ENCODE measurements at places on chromosomes 12 and 14.

GRCh38 chr14:95910628-95911027 lies 34.0 kb downstream of the TUNAR start:
- no peak for DNase-seq

GRCh38 chr12:113463746-113464451 lies 7.8 kb downstream of the LHX5 start:
- DNase-seq = no peak

DNA sequence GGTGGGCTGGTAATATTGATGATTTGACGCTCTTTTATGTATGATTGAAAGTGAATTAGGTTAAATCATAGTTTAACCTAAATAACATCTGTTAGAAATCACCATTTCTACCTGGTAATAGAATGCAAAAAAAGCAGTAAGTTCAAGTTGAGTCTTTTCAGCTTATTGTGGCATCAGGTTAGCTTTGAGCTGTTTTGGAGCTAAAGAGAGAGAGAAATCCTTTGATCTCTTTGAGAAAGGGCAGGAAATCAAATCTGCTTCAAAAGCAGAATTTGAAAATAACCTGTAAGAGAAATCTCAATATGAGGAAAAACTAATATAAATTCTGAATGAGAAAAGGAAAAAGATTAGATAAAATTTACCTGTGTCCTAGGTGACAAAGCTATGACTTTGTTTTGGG lies 62.2 kb downstream of the CKB start:
- DNase-seq = no peak

DNA sequence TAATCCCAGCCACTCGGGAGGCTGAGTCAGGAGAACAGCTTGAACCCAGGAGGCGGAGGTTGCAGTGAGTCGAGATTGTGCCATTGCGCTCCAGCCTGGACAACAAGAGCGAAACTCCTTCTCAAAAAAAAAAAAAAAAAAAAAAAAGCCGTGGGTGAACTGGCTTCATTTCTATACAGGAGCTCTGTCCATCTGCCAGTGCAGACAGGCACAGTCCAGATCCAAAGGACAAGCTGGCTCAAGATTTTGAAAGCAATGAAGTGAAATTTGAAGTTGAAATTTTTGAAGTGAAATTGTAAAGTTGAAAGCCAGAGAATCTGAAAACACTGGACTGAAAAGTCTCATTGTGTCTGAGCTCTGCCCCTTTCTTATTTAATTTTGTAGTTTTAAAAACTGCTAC lies 134.7 kb downstream of the CALM1 start:
- DNase-seq = no peak

GRCh38 chr12:94590428-94590827 lies 59.9 kb downstream of the TMCC3 start:
- no peak for DNase-seq

GRCh38 chr14:68958553-68958952 lies 20.5 kb downstream of the ACTN1 start:
- no peak for DNase-seq

DNA sequence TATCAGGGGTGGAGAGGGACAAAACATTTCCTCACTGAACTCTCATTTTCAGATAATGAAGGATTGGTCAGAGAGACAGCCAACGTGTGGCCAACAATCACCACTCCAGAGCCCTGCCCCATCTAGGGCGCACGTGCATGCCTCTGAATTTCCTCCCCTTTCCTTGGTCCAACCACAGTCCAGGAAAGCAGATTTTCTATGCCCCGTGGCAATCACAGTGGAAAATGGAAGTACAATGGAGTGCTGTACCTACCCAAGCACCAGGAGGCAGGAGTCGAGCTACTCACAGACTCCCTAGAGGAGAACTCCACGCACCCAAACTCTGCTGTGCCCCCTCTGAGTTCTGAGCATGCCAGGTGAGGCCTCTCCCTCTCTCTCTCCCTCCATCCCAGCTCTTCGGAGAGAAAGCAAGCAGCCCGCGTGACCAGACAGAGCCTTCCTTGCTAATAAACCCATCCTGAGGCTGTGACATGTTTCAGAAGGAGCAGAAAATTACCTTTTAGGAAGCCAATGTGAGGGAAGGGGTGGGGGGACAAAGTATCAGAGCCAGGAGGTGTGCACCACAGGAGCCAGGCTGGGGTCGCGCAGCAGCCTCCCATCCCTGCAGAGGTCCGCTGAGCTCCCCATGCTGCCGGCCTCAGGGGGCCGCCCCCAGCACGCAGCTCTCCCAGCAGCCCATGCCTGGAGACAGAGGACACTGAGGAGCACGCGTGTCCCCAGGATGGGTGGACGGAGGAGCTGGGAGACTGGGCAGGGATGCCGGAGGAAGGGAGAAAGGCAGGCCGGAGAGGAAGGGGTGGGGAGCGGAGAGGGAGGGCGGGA lies 73.4 kb downstream of the PITPNM2 start:
- no peak for DNase-seq

GRCh38 chr14:37643701-37644100 lies 48.3 kb downstream of the TTC6 start:
- DNase-seq = no peak

DNA sequence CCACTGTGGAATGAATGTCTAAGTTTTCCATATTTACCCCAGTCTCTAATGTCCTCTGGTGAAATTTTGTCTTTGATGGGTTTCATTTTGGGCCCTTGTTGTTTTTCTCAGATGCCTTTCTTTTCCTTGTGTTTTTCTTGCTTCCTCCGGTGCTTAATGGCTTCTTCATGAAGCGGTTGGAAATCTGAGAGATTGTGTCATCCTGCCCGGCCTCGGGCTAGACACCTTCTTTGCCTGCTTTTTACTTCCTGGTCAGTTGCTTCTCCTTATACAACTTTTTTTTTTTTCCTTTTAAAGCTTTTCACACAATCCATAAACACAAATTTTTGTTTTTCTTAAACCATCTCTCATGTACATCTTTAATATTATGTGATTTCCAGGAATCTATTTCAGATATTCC lies 7.1 kb downstream of the ETV6 start:
- DNase-seq = no peak

DNA sequence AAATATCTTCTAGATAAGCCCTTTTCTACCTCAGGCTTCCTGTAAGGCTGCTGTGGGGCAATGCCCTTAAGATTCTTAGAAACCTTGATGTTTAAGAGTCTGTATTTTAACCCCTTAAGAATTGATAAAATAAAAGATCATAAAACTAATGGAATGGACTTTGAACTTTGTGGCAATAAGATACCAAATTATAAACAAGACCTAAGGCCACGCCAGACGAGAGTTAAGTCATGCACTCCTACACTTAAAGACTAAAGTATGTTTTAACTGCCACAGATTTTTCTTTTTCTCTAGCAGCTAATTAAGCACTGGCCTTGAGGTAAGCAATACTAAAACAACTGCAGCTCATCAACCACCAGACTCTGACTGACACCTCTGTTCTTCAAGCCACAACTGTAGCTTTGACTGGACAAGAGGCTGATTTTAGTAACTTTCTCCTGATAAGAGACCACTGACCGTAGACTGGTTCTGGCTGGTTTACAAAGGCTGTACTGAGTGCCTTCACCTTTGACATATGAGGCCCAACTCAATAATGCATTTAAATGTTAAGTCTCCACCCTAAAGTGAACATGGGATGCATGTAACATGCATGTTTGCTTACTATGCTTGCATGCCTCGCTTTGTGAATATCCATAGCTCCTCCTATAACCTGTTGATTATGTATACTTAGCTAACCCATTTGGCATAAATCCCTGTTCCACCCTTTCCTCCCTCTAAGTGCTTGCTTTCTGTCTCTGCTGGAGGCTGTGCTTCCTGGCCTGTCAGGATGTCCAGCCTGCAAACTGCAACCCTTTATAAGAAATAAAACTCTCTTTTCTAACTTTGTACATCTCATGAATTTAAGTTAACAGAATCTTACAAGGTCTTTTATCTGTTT lies 71.9 kb downstream of the KLHL28 start:
- DNase-seq = no peak

GRCh38 chr12:63132201-63132600 lies 18.8 kb downstream of the AVPR1A start:
- DNase-seq = no peak

DNA sequence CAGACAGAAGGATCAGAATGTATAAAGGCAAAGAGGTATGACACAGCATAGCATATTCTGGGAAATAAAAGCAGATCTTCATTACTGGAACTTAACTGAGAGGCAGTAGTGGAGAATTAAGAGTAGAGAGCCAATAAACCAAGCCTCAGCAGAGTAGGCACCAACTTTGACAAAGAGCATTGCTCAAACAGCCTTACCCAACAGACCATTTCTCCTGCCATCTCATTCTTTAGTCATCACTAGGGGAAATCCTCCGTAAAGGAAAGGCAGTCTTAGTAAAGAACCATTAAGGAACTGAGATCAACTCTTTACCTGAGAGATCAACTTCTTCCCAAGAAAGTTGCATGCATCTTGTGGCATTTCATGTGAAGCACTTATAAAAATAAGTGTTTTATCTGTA lies 36.6 kb downstream of the SENP1 start:
- DNase-seq = no peak

- DNase-seq = no peak
These were observed 153.5 kb downstream of the RBM19 start for GRCh38 chr12:113812411-113813228.

DNA sequence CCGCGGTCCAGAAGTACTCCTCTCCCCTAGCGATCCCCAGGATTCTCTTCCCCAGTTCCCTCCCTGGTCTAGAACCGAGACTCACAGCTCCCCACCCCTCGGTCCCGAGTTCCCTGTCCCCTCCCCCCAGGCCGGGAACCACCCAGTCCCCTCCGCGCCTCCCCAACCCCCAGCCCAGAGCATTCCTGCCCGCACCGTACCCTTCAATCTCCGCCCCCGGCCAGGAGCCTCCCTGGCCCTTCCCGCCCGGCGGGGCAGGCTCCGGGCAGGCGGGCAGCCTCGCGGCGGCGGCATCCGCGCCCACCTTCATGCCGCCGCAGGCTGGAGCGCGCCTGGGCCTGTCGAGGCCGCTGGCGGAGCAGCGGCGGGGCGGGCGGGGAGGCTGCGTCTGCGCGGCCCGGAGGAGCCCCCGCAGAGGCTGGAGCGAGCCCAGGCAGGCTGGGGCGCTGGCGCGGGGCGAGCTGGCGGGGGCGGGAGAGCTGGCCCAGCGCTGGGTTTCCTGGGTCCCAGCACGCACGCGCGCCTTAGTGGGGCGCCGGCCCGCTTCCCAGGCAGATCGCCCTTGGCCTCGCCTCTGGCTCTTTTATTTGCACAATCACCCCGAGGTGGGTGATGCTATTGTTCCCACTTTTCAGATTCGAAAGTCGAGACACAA lies 22.2 kb upstream of the GPR132 start:
- DNase-seq = no peak

DNA sequence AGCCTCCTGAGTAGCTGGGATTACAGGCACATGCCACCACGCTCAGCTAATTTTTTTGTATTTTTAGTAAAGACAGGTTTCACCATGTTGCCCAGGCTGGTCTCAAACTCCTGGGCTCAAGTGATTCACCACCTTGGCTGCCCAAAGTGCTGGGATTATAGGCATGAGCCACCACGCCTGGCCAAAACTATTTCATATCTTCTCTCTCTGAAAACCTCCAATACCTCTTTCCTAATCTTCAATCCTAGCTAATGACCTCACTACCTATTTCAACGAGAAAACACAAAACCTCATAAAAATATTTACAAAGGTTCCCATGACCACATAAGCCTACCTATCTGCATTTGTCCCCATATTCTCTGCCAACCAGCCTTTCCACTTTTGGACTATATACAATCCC lies 32.3 kb upstream of the ANKS1B start:
- DNase-seq = no peak

DNA sequence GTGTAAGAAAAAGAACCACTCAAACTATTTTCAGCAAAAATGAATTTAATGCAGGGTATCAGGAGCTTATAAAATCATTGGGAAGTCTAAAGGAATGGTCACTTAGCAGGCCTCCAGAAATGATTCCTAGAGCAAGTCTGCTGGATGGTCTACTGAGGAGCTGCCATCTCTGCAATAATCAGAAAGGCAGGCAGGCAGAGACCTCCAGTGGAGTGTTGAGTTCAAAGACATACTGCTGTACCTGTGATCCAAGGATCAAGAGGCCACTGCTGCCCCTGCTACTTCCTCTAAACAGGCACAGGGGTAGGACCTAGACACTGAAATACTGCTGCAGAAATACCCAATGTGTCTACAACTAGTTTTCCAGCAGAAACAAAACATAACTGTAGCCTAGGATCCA lies 14.5 kb upstream of the KICS2 start:
- no peak for DNase-seq

GRCh38 chr12:27635349-27635972 lies 60.8 kb upstream of the REP15 start:
- no peak for DNase-seq

GRCh38 chr12:31813305-31813704 lies 84.5 kb upstream of the AMN1 start:
- DNase-seq = no peak

- DNase-seq = peak; percentile 82
These were observed at the start of gene THTPA for GRCh38 chr14:23555882-23556699. TSS of gene THTPA (plus strand) at chr14:23556271. CDS start at chr14:23556758, 487 bp downstream.

DNA sequence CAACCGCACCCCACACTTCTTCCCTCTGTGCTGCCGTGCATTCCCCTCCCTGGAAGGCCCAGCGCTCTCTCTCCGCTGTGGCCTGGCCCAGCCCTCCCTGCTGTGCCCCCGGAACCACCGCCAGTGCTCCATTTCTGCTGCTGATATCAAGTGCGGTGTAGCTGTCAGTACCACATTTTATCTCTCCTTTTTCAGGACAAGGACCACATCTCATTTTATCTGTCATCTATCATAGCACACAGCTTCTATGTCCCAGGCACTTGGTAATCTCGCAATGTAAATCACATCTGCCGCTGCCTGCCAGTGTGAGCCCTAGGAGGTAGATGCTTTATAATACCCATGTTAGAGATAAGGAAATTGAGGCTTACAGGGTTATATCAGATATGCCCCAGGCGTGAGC lies 18.3 kb downstream of the IL31 start:
- DNase-seq = no peak

DNA sequence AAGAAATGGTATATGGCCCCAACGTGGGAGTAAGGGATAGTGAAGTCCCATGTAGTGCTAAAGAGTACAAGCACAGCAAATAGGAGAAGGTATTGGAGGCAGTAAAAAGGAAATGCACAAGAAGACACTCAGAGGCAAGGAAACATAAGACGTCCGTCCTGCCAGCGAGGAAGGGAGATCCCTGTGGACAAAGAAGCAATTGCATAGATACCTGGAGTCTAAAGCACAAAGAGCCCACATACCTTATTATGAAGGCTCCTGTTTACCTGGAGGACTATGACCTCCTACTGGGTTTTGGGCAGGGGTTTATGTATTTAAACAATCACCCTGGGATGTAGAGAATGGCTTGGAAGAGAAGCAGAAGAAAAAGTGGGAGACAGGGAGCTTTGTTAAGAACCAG lies 341.2 kb upstream of the DCN start:
- DNase-seq = no peak

GRCh38 chr12:67928621-67929383 lies 60.4 kb upstream of the IFNG-AS1 start:
- no peak for DNase-seq

DNA sequence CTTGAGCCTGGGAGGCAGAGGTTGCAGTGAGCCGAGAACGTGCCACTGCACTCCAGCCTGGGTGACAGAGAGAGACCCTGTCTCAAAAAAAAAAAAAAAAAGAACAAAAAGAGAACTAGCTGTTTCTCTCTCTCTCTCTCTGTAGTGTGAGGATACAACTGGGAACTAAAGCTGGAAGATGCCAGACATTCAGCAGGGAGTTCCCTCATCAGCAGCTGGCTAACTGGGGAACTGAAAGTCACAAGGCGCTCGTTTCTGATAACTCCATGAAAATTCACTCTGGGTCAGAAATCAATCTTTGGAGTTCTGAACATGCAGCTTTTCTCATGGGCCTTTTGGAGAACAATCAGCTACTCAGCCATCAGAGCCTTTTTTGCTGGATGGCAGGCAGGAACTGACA lies 43.5 kb upstream of the MAP1LC3B2 start:
- DNase-seq = no peak

GRCh38 chr12:132774646-132775275 lies 13.1 kb upstream of the ANKLE2 start:
- DNase-seq = no peak
